Glomerular endothelial cell (primary cell): ENCODE measurements at places on chromosomes 7 and 10. TPM values are rescaled to one million over a fixed set of nuclear protein-coding genes. Genes with fewer than 3 reads are reported as not detected.

GRCh38 chr7:151429560-151430331 is 10.2 kb downstream of the CRYGN start:
- DNase-seq, result no peak

DNA sequence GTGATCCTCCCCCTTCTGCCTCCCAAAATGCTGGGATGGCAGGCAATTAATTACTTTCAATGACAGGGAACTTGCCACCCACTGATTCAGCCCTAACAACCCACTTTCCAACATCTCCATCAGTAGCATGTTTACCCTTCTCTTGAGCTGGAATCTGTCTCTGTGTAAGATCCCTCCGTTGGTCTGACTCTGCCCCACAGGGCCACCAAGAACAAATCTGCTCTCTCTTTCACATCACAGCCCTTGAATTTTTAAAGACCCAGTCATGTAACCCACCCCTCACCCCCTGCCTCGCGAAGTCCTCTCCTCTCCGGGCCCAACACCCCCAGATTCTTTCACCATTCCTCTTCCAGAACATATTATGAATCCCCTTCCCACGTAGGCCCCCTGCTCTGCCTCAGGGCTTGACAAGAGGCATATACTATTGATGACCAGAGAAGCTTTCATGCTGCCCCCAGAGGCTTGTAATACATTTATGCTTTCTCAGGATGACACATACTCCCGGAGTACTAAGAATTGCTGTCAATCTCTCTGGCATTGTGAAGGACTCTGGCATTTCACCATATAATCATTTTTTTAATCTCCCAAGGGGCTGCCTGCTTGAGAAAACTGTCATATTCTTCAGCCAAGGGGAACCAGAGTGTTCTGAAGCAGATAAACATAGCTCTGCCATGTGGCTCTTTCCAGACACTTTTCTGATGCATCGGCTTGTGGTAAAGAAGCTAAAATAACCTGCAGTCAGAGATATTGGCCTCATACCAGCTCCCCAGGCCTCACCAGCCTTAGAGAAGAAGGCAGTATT is 179.2 kb upstream of the AUTS2 start:
- DNase-seq, result no peak

DNA sequence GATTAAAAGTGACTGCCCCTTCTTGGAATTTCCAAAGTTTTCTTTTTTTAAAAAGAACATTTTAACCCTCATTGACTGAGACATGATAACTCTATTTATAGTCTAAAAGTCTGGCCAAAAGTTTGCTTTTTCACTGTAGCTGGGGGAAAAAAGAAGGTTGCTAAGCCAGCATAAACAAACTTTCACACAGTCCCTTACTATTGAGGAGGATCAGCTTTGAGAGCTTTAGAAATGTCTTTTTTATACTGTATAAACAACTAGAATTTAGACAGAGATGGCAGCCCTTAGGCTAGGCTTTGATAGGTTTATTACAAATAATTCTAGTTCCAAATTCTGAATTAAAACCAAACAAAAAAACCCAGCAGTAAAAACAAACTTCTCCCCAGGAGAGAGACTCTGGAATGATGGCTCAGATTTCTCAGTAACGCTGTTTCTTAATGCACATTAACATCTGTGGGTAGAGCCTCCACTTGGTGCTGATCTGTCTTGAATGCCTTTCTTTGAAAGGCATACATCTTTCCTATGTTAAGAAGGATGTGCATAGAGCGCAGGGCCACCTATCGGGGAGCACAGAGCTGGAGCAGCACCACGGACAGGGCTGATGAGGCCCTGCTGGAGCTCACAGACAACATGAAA is 100.9 kb upstream of the PDLIM1 start:
- no peak for DNase-seq

- DNase-seq, result no peak
Observed at GRCh38 chr10:1735562-1735961, 1.8 kb downstream of the ADARB2 start.

The ZNF777 gene
- 14.3 and 14.9 TPM in 2 replicates for total RNA-seq

DNA sequence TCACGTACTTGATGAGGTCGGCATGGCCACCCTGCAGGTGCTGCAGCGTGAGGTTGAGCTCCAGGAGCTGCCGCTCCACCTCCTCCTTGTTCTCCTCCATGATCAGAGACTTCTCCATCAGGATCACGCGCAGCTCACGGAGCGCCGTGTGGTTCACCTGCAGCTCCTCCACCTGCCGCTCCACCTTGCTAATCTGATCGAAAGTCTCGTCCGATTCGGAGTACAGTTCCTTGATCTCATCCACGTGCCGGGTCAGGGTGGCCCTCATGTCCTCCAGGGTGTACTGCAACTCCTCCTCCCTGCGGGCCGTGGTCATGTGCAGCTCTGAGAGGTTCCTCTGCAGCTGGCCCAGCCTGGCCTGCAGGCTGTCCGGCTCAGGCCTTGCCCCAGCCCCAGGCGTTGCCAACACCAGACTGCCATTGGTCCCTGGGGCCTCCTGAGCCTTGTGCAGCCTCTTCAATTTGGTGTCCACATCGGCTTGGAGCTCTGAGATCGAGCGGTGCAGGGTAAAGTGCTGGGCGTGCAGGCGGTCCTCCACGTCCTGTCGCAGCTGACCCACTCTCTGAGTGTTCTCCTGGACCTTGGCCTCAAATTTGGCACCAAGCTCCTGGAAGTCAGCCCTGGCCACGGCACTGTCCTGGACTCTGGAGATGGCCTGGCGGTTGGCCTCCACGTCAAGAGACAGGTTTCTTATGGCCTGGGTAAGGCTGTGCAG is 13.9 kb downstream of the MMRN2 start:
- no peak for DNase-seq

The GIMAP5 gene
- 27.1 and 28.6 TPM in 2 replicates for total RNA-seq

The BUB3 gene
- total RNA-seq, result 100 and 132 TPM in 2 replicates

The TAF5 gene
- 2.7 and 2.8 TPM in 2 replicates for total RNA-seq

The CDHR1 gene
- total RNA-seq, result 0.15 and 1.3 TPM in 2 replicates

DNA sequence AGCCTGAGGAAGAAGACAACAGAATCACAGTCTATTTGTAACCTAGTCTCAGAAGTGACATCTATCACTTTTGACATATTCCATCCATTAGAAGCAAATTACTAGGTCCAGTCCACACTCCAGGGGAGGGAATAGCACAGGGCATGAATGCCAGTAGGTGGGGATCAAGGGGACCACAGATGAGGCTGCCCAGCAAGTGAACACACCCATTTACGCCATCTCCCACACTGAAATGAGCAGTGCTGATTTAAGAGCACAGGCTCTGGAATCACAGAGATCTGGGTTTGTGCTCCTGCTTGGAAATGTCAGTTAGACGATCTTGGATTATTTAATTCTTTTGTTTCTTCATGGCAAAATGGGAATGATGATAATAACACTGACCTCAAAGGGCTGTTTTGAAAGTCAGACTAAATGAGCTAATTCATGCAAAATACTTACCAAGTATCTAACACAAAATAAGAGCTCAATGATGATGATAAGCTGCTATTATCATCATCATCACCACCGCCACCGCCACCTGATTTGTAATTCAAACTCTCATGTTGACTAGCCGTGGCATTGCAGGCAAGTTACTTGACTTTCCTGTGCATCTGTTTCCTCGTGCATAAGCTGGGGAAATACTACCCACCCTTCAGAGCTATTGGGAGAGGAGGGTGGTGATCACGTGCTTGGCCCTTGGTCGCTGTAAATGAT is 138.9 kb upstream of the KLF14 start:
- DNase-seq, result no peak

DNA sequence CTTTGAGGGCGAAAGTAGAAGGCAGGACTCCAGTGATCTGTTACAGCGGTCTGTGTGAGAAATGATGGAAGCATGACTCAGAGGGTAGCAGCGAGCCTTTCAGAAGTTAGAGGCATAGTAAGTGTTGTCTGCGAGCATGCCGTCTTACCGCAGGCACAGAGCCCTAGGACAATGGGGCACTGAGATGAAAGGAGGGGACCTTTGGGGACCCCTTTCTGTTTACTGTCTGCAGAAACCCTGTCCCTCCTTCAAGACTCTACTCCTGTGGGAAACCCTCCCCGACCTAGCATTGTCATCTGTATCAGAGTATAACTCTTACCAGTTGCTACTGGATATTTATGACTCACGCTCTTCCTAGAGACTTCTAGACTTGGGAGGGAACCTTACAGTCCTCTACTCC is 87.2 kb upstream of the AGK start:
- DNase-seq, result no peak

The C10orf90 gene
- not detected in 2 replicates for total RNA-seq

The GPR22 gene
- not detected in 2 replicates for total RNA-seq

GRCh38 chr10:125844751-125845221 is 21.4 kb downstream of the BCCIP start:
- DNase-seq, result no peak
